ENCODE measurements at places on chromosomes 6 and 20.

GRCh38 chr6:31202259-31203166, 32.0 kb upstream of the POU5F1 start:
- no peak for DNase-seq

DNA sequence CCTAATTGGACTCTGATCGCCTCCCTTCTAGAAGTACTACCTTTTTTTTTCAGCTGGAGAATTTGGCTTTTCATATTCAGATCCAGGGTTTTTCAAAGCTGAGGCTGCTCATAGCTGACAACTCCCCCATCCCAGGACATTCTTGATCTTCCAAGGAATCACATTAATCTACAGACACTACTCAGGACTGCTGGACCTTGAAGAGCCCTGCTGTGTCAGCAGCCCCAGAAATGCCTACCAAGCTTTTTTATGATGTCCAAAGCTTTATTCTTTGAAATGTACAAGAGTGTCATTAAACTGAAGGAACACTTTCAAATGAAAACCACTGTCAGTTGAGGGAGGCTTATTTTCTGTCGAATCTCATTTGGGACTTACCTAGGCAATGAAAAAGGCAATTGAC, 704.1 kb downstream of the PTPRT start:
- DNase-seq = no peak

GRCh38 chr6:4404415-4404814, 269.0 kb upstream of the ECI2 start:
- no peak for DNase-seq

DNA sequence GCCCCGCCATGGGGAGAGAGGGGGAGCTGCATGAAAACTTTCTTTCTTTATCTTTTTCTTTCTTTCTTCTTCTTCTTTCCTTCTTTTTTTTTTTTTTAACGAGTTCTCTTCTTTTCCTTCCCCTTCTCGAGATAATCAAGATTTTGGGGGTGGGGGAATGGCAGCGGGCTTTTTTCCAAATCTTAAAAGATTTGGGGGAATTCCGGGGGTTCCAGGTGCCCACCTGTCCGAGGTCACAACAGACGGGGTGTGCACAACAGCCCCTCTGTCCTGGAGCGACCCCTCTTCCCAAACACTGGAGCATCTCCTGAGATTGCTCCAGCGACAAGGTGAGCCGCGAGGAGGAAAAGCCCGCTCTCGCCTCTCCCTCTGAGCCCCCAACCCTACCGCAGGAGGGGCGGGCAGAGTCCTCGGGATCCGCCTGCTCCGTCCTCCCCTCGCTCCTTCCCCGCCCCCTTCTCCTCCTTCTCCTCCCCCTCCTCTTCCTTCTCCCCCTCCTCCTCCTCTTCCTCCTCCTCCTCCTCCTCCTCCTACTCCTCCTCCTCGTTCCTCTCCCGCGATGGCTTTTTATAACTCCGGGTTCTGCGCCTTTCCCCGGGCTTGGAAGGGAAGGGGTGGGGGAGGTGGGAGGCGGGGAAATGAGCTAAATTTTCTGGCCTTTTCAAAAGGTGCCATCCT, 689 bp upstream of the KCNB1 start:
- DNase-seq = no peak

DNA sequence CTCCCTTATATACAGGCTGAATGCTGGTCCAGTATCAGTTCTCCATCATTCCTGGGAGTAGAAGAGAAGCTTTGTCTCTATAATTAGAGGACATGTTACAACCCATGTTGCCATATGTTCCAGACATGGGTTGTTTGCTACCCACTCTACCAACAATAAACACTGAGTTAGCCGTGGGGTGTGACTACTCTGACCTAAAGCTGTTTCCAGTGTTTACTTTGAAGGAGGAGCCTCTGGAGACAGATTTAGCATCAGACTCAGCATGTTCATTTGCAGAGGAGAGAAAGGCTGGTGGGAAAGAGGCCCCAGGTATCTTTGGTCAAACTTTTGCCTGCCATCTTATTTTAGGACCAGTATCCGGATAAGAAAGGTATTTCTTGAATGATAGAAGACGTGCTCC, 157.9 kb upstream of the SNX9 start:
- no peak for DNase-seq

Data from activated T-helper 1 cell treated with Interleukin-2 at 50 U/mL for 16 hours (primary cell).